ENCODE measurements at places on chromosomes 7 and 10.

GRCh38 chr10:103569896-103570295, 76.4 kb downstream of the NEURL1 start:
- DNase-seq, result no peak

DNA sequence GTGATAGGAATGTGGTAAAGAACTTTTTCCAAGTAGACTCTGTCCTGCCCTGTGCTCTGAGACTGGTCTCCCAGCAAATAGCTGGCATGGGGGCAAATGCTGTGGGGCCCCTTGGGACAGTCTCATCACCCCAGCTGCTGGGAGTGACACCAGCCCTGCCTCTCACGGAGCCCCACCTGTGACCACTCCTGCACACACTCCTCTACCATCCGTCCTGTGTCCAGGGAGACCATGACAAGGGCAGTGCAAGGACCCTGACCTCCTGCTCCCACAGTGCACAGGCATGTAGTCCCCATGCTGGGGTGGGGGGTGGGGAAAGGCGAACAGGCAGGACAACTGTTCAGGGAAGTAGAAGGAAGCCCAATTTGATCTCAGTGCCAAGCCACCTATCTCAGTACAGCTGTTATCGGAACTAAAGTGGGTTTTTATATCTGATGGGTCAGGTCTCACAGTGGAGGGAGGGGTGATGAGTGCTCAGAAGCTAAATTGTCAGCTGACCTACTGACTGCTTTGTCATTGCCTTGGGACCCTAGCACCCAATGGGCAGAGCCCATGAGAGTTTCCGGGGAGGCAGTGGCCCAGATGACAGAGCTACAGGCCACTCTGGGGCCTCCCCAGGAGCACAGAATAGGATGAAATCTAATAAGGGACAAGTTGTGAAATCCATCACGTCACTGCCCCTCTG, 24.5 kb downstream of the VSTM4 start:
- no peak for DNase-seq

DNA sequence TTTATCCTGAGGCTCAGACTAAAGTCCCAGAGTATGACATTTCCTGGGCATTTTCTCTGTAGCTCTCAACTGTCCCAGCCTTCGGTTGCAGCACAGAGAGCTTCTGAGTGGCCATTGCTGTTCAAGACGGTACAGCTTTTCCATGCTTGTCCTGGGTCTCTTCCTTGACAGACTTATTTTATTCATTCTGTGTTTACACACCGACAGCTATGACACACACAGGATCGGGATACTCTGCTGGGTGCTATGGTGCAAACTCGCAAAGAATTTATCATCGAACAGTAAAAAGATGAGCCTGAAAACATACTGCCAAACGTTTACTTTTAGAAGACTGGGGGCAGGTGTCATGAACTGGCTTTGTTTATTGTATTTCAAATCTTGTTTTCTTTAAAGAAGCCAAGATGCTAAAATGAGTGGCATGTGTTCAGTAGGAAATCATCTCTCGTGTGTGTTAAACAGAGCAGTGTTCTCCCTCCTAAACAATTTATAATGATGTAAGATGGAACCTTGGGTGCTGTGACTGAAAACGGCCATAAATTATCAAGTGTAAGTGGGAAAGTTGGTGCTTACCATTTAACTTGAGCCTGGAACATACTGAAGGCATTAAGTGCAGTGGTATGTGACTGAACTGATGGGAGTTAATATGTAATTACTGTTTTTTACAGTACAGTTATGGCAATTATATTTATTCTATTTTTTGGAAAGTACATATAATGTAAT, 120.8 kb downstream of the CELF2 start:
- DNase-seq, result no peak

GRCh38 chr10:87961314-87961713, 97.9 kb downstream of the PTEN start:
- DNase-seq, result no peak

- DNase-seq, result no peak
These were observed 336.9 kb downstream of the ADARB2 start for GRCh38 chr10:1400101-1401070.

GRCh38 chr7:20697351-20697750, 81.9 kb downstream of the ABCB5 start:
- peak; percentile 71 for DNase-seq

DNA sequence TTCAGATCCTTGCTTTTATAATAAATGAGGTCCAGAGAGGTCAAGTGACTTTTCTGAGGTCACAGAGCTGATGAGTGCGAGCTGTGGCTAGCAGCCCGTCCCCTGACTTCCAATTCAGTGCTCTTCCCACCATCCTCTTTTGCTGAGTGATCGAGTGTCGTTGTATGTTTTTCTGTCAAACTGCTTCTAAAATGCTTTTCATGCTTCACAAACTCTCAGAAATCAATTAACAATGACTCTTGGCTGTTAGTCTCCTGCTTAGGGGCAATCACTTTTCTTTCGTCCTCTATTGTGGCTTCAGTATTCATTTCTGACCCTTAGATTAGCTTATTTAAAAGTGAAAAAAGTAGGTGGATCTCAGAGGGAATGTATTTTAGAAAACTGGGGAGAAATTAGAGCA, 423.7 kb downstream of the DPP6 start:
- DNase-seq, result no peak

- DNase-seq, result no peak
These were observed 224.9 kb upstream of the NFE2L3 start for GRCh38 chr7:25926891-25927625.

DNA sequence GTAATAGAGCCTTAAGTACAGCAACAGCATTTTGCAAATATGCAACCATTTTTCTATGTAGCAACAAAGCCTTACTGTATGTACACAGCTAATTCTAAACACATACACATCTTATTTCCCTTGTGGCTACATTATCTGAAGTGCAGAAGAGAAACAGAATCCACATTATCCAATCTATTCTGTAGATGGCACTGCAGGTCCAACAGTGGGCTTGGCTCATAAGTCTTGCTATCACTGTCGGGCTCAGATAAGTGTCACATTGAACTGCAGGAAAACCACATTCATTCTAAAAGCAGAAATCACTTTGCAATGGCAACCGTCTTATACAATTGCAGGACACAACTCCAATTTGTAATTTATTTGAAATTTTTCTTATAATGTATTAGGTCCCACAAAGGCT, 109.8 kb upstream of the NOBOX start:
- no peak for DNase-seq

All from retinal pigment epithelial cell (primary cell).